ENCODE measurements at places on chromosomes 3 and 15.

GRCh38 chr15:45785897-45786296 lies 151.1 kb downstream of the SQOR start:
- DNase-seq, result no peak

- no peak for DNase-seq
These were observed 775.2 kb upstream of the GOLIM4 start for GRCh38 chr3:168870892-168871291.

DNA sequence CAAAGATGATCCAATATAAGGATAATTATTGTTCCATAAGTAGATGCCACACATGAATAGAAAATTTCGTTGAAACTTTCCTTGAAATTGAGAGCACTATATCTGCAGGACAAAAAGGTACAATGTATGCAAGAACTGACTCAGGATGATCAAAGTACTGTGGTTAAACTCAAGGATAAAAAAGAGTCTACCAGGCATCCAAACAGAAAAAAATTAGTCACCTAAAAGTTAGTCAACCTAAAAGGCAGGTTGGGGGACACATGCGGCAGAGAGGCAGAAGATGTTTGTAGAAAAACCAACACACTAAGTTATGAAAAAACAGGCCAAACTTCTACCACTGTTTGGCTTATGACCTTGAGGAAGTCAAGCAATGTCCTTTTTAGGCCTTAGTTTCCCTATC lies 68.7 kb downstream of the GSK3B start:
- DNase-seq, result no peak

DNA sequence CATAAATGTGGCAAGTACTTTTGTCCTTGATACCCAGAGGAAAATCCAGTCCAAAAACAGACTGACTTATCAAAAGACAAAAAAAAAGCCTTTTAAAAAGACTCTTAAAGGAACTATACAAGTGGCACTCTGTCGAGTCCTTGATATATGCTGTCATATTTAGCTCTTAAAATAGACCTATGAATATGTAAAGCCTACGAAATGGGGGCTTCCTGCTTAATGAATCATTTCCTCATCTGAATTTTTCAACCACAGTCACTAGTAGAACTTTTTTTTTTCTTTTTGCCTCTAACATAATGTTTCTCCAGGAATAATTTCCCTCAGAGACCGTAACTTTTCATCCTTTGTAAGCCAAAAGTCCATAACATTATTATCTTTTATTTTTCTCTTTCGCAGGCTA lies 95.8 kb downstream of the P3H2 start:
- no peak for DNase-seq

DNA sequence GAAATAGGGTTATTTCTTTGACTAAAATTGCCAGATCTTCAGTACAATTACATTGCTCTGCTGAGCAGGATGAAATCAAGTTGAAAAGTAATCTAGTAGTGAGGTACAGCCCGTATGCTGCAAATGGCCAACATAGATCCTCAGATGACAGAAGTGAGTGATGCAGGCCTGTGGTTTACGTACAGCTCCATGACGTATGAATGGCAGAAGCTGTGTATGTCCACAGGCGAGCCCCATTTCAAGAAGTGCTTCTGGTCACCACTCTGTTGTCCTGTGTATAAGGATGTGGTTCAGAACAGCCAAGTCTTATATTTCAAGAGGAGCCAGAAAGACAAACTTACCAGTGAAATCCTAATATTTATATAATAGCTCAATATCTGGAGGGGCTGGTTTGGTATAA lies 9.2 kb downstream of the CD86 start:
- no peak for DNase-seq
